ENCODE measurements at places on chromosomes 4 and X. TPM values are rescaled to one million over a fixed set of nuclear protein-coding genes. Genes with fewer than 3 reads are reported as not detected.

Gene BCORL1
- 10.8 TPM for total RNA-seq

DNA sequence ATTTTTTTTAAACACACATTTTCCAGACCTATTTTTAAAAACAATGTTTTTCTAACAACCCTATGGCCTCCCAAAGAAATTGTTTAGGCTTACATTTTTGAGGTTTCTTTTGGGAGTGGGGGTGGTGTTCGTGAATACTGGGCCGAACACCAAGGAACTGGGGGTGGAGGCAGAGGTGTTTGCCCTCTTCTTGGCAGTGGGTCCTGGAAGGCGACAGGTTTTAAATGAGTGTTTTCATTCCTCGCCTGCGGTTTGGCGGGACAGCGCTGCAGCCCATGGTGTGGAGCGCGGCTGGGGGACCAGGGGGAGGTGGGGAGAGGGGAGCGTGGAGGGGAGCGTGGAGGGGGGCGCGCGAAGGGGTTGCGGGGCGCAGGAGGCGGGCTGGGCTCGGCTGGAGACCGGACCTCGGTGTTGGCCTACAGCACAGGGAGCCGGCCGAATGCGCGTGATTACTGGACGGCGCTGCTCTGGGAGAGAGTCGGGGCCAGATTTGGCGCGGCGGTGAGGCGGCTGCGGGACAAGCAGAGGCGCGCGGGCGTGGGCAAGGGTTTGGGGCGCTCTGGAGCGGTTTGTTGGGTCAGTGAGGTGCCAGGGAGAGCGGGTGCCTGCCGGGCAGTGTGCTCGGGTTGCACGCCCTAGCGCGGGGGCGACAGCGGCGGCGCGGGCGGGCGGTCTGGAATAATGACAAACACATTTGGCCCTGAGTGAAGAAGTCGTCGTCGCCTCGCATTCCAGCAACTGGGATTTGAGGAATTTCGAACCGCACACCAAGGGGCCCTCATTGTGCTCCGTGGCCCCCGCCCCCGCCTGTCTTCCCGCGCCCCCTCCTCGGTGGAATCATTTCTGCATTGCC, 764 bp downstream of the PDGFRA start:
- peaks cover 28% of the 10 kb centered on the region for H3K4me1 ChIP-seq
- H3K27ac ChIP-seq: peak overlapping the region; percentile 9
- DNase-seq: no peak
- peaks cover 5% of the 10 kb centered on the region for H3K36me3 ChIP-seq
- peaks cover 77% of the 10 kb centered on the region for H3K27me3 ChIP-seq

Gene NHS
- 0.07 TPM for total RNA-seq

DNA sequence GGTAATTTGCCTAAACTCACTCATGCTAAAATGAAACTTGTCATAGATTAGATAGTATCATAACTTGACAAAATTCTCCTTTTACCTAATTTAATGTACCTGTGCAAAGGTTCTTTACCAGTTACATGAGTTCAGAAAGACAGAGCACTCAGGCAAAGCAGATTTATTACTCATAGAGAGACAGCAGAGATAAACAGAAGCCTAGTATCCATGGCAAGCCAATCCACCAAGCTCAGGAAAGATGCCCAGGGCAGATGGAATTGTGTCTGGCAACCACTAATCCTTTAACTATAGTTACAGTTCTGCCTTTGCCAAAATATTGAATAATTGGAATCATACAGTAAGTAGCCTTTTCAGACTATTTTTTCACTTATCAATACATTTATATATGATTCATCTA, 826.2 kb downstream of the TECRL start:
- H3K4me3 ChIP-seq: no peak overlapping the region
- H3K27me3 ChIP-seq: no peaks in the 10 kb centered on the region
- no peaks in the 10 kb centered on the region for H3K36me3 ChIP-seq
- no peak overlapping the region for H3K27ac ChIP-seq
- no peak for DNase-seq

- H3K4me3 ChIP-seq: no peak overlapping the region
- peaks cover 32% of the 10 kb centered on the region for H3K27me3 ChIP-seq
- H3K27ac ChIP-seq: no peak overlapping the region
- H3K36me3 ChIP-seq: no peaks in the 10 kb centered on the region
Observed at GRCh38 chr4:7367406-7367805, 67.3 kb downstream of the PSAPL1 start.

GRCh38 chr4:2832309-2832980, 11.2 kb upstream of the ADD1 start:
- peaks cover 30% of the 10 kb centered on the region for H3K4me1 ChIP-seq
- peak overlapping the region; percentile 49 for H3K27ac ChIP-seq
- no peaks in the 10 kb centered on the region for H3K27me3 ChIP-seq

DNA sequence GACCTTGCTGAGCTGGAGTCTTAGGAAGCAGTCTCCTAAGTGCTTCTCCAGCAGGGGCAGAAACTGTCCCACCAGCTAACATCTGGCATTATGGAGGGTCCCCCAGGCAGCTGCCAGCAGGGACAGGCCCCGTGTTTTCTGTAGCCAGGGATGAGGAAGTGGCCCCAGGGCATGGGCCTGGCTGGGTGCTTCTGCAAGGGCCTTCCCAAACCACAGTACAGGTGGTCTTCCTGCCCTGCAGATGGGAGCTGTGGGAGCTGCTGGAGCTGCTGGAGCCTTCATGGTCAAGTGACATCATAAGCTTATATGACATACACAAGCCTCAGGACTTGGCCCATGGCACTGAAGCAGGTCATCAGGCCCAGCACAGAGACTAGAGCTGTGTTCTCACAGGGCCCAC, 5.0 kb upstream of the MSANTD1 start:
- peaks cover 17% of the 10 kb centered on the region for H3K4me1 ChIP-seq
- H3K27ac ChIP-seq: no peak overlapping the region
- no peak overlapping the region for H3K4me3 ChIP-seq
- DNase-seq: no peak

Gene HPGD
- 19.3 TPM for total RNA-seq

Gene PRSS48
- not detected for total RNA-seq

Gene SLC6A14
- total RNA-seq: not detected

GRCh38 chr4:148800336-148800885, 358.2 kb upstream of the NR3C2 start:
- H3K27me3 ChIP-seq: no peaks in the 10 kb centered on the region
- no peaks in the 10 kb centered on the region for H3K36me3 ChIP-seq
- no peak overlapping the region for H3K4me3 ChIP-seq
- DNase-seq: no peak
- H3K4me1 ChIP-seq: no peaks in the 10 kb centered on the region

Gene ABLIM2
- 4.1 TPM for total RNA-seq

Gene CXCL13
- not detected for total RNA-seq

DNA sequence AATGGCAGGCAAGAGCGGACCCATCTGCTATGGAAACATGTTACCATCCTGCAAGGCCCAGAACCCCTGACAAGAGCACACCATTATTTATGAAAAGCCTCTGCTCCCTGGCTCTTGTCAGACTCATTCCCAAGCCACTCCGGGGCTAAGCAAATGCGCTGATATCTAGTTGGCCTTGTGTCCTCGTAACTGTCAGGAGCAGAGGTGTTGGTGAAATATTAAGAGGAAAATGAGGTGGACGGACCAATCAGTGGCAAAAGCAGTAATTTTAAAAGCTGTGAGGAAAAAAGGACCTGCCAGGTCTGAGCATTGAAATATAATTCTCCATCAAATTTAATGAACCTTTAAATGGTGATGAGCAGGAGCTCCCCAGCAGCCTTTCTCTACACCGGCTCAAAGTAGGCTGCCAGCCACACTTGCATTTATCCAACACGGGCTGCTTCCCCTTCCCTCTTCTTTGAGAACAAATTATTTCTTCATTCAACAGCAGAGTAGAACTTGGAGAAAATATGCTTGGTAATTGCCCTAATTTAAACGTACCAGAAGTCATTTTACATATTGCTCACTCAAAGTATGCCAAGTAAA, 214.3 kb downstream of the RASL11B start:
- H3K27me3 ChIP-seq: no peaks in the 10 kb centered on the region
- no peak overlapping the region for H3K4me3 ChIP-seq

DNA sequence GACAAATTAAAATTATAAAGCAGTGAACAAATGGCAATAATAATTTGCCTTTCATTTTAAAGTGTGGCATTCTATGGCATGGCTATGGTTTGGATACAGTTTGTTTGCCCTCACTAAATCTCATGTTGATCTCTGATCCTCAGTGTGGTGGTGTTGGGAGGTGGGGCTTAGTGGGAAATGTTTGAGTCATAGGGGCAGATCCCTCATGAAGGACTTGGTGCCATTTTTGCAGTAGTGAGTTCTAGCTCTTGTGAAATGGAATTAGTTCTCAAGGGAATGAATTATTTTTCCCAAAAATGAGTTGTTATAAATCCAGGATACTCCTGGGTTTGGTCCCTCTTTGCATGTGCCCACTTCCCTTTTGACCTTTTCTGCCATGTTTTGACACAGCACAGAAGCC, 181.4 kb downstream of the AMELX start:
- no peaks in the 10 kb centered on the region for H3K4me1 ChIP-seq
- no peak for DNase-seq
- H3K4me3 ChIP-seq: no peak overlapping the region

GRCh38 chrX:13888284-13888683, 71.4 kb upstream of the GPM6B start:
- no peaks in the 10 kb centered on the region for H3K4me1 ChIP-seq
- no peak overlapping the region for H3K4me3 ChIP-seq
- no peak for DNase-seq
- H3K27me3 ChIP-seq: peaks cover 5% of the 10 kb centered on the region

- H3K36me3 ChIP-seq: peaks cover 14% of the 10 kb centered on the region
- H3K27me3 ChIP-seq: peaks cover 36% of the 10 kb centered on the region
- peak overlapping the region; percentile 84 for H3K27ac ChIP-seq
- peaks cover 29% of the 10 kb centered on the region for H3K4me1 ChIP-seq
- H3K4me3 ChIP-seq: peak overlapping the region; percentile 92
Observed at GRCh38 chr4:52037689-52038102, 403 bp downstream of the SGCB start.

Gene CT47B1
- total RNA-seq: not detected

Gene NUP62CL
- 2.2 TPM for total RNA-seq

Gene SMIM31
- total RNA-seq: not detected

- no peak overlapping the region for H3K27ac ChIP-seq
- DNase-seq: no peak
- H3K4me1 ChIP-seq: no peaks in the 10 kb centered on the region
- H3K27me3 ChIP-seq: no peaks in the 10 kb centered on the region
- no peaks in the 10 kb centered on the region for H3K36me3 ChIP-seq
Observed at GRCh38 chrX:101265869-101266428, 25.2 kb downstream of the TAF7L start.

Gene GAB1
- 3.5 TPM for total RNA-seq

GRCh38 chr4:165508372-165509120, 129.7 kb downstream of the CPE start:
- no peak for DNase-seq
- no peak overlapping the region for H3K27ac ChIP-seq
- no peak overlapping the region for H3K4me3 ChIP-seq
- H3K36me3 ChIP-seq: no peaks in the 10 kb centered on the region

DNA sequence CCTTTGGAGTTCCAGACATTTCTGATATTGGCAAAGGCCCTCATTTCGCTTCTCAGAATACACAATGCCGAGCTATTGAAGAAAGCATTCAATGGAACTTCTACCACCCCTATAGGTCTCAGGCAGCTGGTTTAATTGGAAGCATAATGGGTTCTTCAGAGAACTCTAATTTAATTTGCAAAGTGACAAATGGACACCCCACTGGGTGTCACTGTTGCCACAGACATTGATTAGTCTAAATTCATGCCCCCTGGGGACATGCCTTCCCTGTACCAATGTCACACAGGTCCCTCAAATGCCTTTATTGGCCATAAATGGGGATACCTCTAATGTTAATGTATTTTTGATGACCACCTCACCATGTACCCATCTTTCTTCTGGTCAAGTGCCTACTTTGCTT, 22.9 kb upstream of the TMEM255A start:
- no peaks in the 10 kb centered on the region for H3K4me1 ChIP-seq
- no peaks in the 10 kb centered on the region for H3K36me3 ChIP-seq
- DNase-seq: no peak
- H3K4me3 ChIP-seq: no peak overlapping the region
- no peak overlapping the region for H3K27ac ChIP-seq

DNA sequence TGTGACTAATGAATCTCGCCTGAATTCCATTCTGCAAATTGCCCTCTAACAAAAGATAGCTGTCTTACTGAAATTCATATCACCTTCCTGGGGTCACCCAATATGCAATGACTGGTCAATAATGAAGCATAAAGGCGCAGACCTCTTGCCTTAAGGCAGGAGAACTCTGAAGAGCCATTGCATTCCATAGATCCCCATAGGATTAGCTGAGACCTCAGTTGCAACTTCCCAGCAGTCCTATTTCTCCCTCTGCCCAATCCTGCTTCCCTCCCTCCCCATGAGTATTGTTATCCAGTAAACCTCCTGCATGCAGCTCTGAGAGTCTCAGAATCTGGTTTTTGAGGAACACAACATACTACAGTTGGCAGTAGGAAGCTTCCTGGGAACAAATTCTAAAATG, 396.5 kb downstream of the DCAF12L2 start:
- H3K4me3 ChIP-seq: no peak overlapping the region
- no peaks in the 10 kb centered on the region for H3K4me1 ChIP-seq
- no peaks in the 10 kb centered on the region for H3K36me3 ChIP-seq
- H3K27me3 ChIP-seq: no peaks in the 10 kb centered on the region
- DNase-seq: no peak

Gene SCML1
- 9.9 TPM for total RNA-seq

DNA sequence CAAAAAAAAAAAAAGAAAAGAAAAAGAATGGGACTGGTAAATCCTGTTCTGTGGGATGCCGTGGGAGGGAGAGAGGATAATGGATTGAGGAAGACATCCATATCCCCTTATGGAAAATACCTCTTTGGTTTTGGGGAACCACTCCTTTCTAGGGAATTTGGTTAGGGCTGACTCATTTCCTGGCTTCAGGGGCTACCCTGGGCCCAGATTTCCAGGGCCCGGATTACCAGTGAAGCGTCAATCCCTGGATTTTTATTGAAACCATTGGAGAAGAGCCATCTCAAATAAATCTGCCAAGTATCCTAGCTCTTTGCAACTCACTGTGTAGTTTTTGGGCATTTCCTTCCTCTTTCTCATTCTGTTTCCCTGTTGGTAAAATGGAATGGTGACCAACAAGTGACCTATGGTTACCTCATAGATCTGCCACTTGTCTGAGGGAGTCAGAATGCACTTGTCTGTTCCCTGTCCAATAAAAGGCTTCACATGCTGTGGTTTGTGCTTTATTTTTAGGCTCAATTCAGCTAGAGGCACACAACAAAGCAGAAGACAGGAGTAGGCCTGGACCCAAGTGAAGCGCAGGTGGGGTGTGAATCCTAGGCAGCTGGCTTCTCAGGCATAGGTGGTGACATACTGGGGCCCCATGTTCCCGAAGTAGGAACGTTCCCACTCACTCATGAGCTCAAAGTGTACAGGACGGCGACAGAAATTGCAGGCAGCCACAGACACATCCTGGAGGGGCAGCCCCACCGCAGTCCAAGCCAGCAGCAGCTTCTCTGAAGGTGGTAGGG, 8.6 kb downstream of the APEX2 start:
- no peak for DNase-seq
- no peaks in the 10 kb centered on the region for H3K27me3 ChIP-seq

DNA sequence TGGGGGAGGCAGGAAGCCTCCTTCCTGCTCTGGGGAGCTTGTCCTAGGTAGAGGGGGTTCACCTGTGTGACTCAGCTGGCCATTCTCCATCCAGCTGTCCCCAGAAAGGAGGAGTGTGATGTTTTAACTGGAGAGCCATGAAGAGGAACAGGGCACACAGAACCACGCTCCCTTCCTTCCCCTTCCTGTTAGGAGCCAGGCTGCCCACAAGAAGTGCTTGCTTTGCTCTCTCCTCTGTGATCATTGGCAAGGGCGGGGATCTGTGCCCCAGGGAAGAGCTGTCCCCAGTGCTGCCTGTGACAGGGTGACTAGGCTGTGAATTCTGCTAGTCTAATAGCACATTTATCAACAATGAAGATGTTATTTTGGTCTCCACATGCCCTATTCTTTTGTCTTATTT, 169.6 kb upstream of the GATB start:
- no peak overlapping the region for H3K4me3 ChIP-seq
- peaks cover 3% of the 10 kb centered on the region for H3K36me3 ChIP-seq
- H3K4me1 ChIP-seq: no peaks in the 10 kb centered on the region

Gene CRLF2
- total RNA-seq: 0.40 TPM
